ENCODE measurements at places on chromosomes 7 and 10.

- no peaks in the 10 kb centered on the region for H3K4me1 ChIP-seq
- H3K27me3 ChIP-seq, result no peaks in the 10 kb centered on the region
- peaks cover 2% of the 10 kb centered on the region for H3K36me3 ChIP-seq
- no peak overlapping the region for H3K4me3 ChIP-seq
These were observed 22.3 kb downstream of the MDFIC start for GRCh38 chr7:114943953-114944744.

- no peak for DNase-seq
- no peak overlapping the region for H3K27ac ChIP-seq
- no peaks in the 10 kb centered on the region for H3K36me3 ChIP-seq
- H3K4me1 ChIP-seq, result no peaks in the 10 kb centered on the region
These were observed 17.8 kb downstream of the VWA2 start for GRCh38 chr10:114256822-114257221.

DNA sequence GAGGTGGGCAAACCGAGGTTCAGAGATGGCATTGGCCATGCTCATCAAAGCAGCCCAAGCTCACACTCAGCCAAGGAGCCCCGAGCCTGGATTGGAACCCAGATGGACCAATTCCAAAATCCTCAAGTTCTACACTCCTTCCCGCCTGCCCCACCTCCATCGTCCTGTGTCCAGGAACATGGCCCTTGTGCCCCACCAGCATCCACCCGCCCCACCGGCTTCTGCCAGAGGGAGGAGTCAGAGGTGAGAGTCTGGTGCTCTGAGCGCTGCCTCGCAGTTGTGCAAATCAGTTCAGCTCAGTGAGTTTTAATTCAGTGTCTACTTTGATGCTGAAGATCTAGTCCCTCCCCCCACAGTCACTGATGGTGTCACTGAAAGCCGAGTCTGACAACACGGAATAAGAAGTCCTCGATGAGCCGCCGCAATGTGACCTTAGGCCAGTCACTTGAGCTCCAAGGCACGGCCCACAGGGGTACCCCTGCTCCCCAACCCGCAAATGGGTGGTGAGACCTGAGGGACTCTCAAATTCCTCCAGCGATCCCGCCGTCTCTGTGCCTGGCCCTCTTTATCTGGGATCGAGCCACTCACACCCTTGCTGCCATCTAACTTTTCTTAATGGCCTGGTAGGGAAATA is 26.3 kb downstream of the PRKAG2 start:
- H3K27ac ChIP-seq, result no peak overlapping the region
- peaks cover 7% of the 10 kb centered on the region for H3K4me1 ChIP-seq
- H3K4me3 ChIP-seq, result no peak overlapping the region
- H3K36me3 ChIP-seq, result no peaks in the 10 kb centered on the region
- no peak for DNase-seq

GRCh38 chr10:96304230-96304629 is at the start of gene DNTT:
DNTT (plus strand) TSS chr10:96304434; CDS start chr10:96304498, 64 bp downstream.
- no peak within 1 kb of the TSS for H3K4me3 ChIP-seq
- no peaks in the 10 kb centered on the region for H3K36me3 ChIP-seq
- H3K4me1 ChIP-seq, result peaks cover 4% of the 10 kb centered on the region

GRCh38 chr7:45677311-45677900 is 103.2 kb downstream of the ADCY1 start:
- H3K27ac ChIP-seq, result no peak overlapping the region
- H3K27me3 ChIP-seq, result no peaks in the 10 kb centered on the region
- H3K36me3 ChIP-seq, result no peaks in the 10 kb centered on the region
- peaks cover 5% of the 10 kb centered on the region for H3K4me1 ChIP-seq
- no peak overlapping the region for H3K4me3 ChIP-seq

DNA sequence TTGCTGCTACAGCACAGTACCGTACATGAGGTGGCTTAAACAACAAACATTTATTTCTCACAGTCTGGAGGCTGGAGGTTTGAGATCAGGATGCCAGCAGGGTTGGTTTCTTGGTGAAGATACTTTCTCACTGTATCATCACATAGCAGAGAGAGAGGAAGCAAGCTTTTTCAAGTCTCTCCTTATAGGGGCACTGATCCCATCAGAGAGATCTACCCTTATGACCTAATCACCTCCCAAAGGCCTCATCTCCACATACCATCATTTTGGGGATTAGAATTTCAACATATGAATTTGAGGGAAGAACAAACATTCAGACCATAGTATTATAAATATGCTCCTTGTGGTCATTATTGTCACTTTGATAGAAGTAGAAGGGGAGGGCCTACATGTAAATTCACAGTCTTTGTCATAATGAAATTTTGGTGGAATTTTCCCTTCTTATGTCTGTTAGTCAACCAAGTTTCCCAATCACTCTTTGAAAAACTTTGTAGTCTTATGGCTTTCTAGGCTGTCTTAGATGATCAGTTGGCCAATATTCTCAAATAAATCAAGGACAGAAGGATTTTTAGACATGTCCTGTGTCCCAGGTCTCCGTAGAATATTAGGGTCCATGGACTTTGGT is 606.2 kb downstream of the LRMDA start:
- no peaks in the 10 kb centered on the region for H3K36me3 ChIP-seq
- H3K4me1 ChIP-seq, result peaks cover 21% of the 10 kb centered on the region
- H3K4me3 ChIP-seq, result no peak overlapping the region
- H3K27me3 ChIP-seq, result no peaks in the 10 kb centered on the region
- DNase-seq, result no peak

- H3K36me3 ChIP-seq, result no peaks in the 10 kb centered on the region
- no peak overlapping the region for H3K27ac ChIP-seq
- no peak for DNase-seq
- no peaks in the 10 kb centered on the region for H3K27me3 ChIP-seq
These were observed 8.8 kb upstream of the CLDN3 start for GRCh38 chr7:73778801-73779389.

DNA sequence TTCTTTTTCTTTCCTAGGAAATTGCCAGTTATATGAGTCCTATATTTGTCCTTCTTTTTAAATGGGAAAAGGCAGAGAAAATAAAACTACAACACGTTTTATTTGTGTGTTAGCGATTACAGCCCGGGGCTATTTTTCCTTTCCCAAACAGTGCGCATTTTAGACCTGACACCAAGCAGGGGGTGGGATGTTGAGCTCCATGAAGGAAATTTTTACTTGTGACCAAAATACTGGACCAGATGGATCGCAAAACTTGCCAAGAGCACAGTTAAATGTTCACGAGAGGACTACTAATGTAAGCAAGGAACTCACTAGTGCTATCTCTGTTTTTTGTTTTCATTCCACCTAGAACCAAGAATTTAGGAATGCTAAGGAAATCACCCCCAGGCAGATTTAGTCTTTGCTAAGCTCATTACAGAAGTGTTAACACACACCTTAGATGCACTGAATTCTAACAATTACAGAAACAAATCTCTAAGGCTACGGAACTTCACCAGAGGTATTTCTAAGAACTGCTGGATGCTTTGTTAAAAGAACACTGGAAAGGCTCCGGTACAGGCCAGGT is 114.8 kb downstream of the JAZF1 start:
- no peak overlapping the region for H3K4me3 ChIP-seq
- DNase-seq, result no peak
- no peaks in the 10 kb centered on the region for H3K27me3 ChIP-seq

Measured in neuronal stem cell (in vitro differentiated cells).